ENCODE measurements at places on chromosomes 4 and X.

- no peak for DNase-seq
These were observed 86.3 kb downstream of the COL25A1 start for GRCh38 chr4:109216085-109216696.

GRCh38 chr4:184280591-184281071, 63.0 kb upstream of the ENPP6 start:
- no peak for DNase-seq

- DNase-seq: no peak
These were observed 53.7 kb downstream of the DCTD start for GRCh38 chr4:182863501-182863900.

DNA sequence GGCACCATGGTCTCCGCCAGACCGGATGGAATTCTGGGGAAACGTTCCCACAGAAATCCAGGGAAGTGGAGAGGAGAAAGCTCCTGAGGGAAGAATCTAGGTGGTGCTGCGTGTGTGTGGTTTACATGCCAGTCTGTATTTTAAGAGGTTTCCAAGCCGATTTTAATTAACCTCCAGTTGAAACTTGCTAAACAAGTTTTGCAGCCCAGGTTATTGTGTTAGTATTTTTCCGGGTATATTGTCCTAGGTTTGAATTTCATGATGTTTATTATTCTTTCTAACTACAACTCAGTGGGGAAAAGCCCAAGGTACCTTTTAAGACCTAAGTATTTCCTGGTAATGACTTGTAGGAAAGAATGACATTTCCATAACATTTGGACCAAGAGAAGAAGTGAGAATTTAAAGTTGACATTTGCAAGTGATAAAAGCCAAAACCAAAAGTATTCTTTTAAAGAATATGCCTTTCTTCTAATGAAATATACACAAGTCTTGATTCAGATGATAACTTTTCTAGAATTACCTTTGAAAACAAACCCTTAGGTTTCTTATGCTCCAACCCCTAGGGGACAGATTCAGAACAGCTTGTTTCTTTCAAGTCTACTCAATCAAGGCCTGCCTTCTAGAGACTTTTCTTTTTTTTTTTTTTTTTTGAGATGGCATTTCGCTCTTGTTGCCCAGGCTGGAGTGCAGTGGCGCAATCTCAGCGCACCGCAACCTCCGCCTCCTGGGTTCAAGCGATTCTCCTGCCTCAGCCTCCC, 14.6 kb downstream of the SAT1 start:
- no peak for DNase-seq

DNA sequence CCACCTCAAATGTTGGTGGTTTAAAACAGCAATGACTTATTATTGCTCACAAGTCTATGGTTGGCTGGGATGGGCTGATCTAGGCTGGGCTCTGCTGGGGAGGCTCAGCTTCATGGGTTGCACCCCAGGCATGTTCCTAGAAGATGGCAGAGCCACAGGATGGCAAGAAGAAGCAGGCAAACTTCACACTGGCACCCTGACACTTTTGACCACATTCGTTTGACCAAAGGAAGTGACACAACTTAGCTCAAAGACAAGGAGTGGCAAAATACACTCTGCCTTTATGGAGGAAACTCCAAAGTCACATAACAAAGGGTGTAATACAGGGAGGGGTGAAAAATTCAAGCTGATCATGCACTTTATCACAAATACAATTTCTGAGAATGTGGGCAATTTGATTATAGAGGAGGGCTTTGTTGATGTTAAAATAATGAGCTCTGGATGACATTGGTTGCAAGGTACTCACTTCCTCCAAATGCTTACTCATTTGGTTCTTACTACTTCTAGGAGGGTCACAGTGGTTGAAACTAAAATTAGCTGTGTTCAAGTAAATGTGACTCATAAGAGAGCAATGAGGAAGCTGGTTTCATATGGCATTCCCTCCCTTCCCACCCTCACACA, 249.2 kb upstream of the RPS6KA3 start:
- DNase-seq: no peak

DNA sequence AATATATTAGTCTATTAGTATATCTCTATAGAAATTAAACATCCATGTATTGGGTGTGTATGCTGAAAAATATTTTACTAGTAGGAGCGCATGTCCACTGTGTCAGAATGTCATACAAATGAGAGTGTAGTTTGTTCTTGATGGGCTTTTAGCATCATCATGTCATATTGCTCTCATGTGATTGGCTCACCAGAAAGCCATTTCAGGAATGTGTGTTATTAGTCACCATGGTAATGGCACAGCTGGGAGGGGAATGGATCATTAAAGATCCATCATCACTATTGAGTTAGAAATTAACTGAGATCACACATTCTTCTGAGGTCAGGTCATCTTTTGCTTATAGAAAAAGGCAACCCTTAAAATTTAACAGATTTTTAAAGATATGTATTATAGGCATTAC, 77.3 kb downstream of the PHEX start:
- no peak for DNase-seq

GRCh38 chr4:28373601-28374000, 1513.0 kb downstream of the STIM2 start:
- no peak for DNase-seq

DNA sequence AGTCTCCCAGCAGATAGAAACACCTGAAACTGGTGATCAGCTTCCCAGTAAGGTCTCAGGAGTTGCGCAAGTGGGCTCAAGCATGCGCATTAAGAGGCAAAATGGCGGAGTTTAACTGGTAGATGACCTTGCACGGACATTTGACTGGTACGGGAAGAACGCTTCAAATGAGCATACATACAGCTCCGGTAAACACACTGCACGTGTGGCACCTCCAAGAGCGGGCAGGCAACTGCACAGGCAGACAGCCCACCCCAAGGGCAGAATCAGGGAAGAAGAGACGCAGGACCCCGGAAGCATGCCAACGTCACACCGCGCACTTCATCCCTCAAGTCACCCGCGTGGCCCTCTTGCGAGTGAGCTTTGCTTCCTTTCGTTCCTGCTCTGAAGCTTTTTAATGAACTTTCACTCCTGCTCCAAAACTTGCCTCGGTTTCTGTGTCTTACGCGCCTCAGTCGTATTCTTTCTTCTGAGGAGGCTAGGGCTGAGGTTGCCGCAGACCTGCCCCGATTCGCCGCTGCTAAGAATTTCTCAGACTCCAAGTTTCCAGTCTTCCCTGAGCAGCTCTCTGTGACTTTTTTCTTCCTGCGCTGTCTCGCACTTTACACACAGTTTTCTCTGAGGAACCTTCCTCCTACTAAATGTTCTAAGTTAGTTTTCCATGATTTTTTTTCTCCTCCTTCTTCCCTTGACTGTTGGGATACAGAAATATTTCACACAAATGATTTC, 180.7 kb upstream of the ZFP42 start:
- no peak for DNase-seq

- no peak for DNase-seq
These were observed 53.3 kb downstream of the NBDY start for GRCh38 chrX:56782352-56782751.

- no peak for DNase-seq
These were observed 850.9 kb downstream of the FAM133A start for GRCh38 chrX:94524867-94525266.

DNA sequence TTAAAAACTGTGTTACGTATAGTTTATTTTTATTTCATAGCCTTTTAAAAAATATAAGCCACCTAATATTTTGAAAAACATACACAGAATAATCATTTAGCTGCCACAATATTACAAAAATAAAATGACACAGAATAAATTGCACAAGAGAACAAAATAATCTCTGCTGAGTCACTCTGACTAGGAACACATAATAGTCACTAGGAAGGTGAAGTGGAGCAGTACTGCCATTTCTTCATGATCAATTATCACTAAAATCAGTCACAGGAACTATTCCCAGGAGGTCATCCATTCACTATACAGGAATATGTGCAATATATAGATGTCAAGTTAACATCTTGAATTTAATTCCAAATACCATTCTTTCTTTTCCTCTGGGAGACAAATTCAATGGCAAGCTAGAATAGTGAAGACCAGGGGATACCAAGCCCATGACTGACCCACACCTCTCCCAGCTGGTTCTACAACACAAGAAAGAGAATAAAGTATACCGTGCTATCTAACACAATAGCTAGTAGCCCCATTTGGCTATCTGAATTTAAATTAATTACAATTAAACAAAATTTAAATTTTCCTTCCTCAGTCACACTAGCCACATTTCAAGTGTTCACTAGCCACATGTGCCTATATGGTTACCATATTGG, 5.9 kb downstream of the SMIM43 start:
- no peak for DNase-seq

- DNase-seq: no peak
These were observed 39.1 kb upstream of the ANXA3 start for GRCh38 chr4:78512357-78512920.

GRCh38 chrX:94545722-94546121, 871.7 kb downstream of the FAM133A start:
- no peak for DNase-seq

DNA sequence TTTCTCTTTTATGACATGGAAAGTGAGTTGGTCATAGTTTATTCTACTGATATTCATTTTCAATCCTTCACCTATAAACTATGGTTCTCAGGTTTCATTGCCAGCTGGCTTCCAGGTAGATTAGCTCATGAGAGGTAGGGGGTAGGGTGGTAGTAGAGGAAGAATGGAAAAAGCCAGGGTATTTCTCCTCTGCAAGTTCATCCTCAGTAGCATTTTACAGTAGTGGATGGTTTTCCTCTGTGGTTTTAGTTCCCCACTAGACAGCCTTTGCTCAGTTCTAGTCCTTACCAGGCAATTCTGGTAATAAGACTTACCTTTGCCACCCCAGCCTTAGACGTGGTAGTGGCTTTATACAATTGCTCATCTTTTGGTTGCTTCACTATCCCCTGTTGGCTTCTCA, 8.9 kb upstream of the NAA11 start:
- no peak for DNase-seq

DNA sequence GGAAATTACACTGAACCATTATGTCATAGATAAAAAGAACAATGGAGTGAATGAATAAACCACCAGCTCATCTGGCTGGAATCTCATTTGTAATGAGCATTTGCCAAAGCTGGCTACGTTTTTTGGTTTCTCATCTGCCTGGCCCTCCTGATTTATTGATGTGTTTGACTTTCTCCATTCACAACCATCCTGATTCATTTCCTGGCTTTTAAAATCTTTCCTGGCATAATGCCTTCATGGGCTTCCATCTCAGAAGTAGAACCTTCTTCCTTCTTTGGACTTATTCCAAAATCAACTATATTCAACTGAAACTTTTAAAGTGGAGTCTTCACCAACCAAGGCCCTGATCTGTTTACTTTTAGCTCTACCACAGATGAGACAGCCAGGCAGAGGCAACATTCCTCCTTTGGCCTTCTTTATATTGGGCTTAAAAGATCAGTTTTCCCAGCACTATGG, 36.0 kb upstream of the ARSJ start:
- DNase-seq: no peak

DNA sequence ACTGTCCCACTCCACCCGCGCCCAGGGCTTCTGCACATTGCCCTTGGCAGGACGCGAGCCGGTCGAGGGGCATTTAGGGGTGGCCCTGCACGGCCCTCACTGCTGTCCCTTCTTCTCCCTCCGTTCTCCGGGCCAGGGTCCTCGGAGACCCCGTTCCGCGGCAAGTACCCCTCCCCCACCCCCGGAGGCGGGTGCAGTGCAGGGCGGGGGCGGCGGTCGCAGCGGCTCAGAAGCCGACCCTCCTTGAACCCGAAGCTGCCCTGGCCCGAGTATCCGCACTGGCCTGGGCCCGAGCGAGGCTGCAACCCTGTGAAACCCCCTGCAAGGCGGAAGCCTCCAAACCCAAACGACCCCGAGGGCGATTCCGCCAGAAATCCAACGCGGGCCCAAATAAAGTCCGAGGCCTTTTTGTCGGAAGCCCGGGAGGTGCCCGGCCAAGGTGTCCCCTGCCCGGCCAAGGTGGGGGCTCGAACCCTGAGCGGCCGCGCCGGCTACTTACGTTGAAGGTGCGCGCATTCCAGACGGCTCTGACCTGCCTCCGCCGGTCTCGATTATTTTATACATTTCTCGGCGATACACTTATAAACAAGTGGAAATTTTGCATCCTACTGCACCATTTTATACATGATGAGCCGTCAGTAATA, 53.1 kb upstream of the TMEM33 start:
- no peak for DNase-seq

GRCh38 chrX:6095469-6095868, 133.2 kb downstream of the NLGN4X start:
- DNase-seq: no peak

DNA sequence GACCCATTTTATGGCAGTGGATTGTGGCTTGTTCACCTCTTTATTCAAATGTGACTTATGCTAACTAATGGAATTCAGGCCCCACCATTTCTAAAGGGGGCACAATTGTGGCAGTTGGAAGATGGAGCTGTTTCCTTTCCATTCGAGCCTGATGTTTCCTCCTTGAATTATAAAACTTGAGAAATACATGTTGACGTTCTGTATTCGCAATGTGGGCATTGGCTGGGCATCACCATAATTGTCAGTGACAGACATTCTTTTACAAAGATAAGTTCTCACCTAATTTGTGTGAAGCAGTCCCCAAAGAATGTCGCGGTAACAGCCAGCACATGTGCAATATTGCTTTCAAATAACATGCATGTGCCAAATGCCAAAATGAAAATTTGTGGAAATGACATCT, 1070.2 kb upstream of the TENM3 start:
- no peak for DNase-seq

DNA sequence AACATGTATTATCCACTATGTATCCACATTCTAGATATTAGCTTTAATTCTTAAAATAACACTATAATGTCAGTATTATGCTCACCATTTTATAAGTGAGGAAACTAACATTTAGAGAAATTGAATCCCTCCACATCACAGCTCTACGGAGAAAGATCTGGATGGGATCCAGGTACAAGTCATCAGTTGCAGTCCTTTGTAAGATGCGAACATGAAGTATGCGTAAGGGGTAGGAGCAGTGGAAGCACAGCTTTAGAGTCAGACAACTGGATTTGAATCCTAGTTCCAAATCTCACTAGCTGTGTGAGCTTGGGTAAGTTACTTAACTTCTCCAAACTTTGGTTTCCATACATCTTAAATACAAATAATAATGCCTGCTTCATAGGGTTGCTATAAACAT, 162.5 kb downstream of the ATP10D start:
- no peak for DNase-seq

DNA sequence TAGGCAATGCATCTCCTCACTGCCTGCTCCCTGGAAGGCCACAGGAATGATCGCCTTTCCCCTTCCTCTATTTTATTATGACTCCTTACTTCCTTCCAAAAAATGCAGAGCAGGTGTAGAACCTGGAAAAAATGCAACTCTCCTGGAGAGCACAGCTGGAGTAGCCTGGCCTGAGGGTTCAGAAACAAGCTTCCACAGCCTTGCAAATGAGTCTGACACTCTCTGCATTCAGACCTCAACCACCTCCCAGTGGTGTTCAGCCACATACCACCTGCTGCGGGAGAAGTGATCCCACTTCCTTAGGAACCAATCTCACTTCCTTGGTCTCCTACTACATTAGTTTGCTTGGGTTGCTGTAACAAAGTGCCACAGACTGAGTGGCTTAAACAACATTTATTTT, 368.1 kb upstream of the NOCT start:
- no peak for DNase-seq
